ENCODE measurements at places on chromosomes 4 and X.
A peak's percentile ranks its signal among the peaks of the same experiment; 100 is the strongest.

DNA sequence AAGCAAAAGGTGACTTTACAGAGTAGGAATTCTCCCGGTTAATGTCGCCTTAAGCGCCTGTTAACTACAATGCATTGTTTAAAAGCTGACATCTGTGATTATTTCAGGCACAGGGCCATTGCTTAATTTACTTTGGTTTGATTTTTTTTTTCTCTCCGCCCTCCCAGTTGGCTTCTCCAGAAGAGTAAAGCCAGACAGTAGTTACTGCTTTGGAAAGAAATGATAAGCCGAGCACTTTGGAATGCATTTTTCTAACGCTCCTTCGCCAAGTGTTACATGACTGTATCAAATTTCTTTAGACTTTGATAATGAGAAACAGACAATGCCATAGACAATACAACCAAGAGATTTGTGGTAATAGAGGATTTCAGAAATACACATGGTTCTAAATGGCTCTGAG is 383.0 kb upstream of the TENM3 start:
- no peak for DNase-seq

GRCh38 chrX:6307156-6307555 is 78.5 kb upstream of the NLGN4X start:
- DNase-seq, result no peak

DNA sequence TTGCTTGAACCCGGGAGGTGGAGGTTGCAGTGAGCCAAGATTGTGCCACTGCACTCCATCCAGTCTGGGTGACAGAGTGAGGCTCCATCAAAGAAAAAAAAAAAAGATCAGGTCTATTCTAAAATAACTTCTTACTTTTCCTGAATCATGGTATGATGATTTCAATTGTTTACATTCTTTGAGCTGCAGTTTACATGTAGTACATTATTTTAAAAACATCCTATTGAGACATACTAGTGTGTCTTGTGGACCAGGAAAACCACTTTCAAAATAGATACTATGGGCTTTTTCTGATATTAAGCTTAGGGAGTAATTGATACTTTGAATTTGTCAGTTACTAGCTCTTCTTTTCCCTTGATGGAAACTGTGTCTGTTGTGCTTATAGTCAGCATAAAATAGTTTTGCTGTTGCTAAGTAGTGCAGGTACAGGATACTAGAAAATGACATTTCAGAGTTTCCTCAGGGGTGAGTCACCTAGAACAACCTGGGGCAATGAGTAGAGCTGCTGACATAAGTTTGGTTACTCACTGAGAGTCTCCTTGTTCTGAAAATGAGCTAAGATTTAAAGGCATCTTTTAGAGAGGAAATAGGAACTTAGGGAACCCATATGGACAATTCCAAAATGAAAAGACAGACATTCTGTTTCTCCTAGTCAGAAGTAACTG is 53.2 kb upstream of the C4orf54 start:
- no peak for DNase-seq

- DNase-seq, result no peak
These were observed 48.4 kb downstream of the RWDD4 start for GRCh38 chr4:183610613-183611012.

GRCh38 chr4:70908993-70909556 is 6.9 kb downstream of the MOB1B start:
- no peak for DNase-seq

- no peak for DNase-seq
These were observed 97.8 kb upstream of the GPC4 start for GRCh38 chrX:133513123-133513522.

DNA sequence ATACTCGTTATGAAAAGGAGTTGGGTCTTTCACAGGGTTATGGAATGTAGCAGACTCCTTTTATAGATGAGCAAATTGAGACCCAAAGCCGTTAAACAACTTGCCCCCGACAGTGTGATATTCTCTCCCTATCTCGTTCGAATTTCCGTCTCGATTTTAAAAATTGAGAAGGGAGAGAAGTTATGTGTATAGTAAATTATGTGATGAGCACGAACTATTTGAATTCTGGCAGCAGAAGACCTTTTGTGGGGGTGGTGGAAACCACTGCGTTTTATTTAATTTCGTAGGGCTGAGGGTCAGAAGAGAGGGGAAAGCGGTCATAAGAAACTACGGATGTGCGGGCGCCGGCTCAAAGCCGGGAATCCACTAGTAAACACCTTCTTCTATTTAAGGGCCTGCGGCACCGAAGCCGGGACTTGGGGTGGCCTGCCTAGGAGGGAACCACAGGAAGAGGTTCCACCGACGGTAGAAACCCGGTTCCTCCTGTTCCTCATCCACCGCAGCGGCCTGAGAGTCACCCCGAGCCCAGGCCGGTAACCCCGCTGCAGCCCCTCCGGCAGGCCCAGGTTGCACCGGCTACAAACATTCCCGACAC is 1.5 kb upstream of the DDX3X start:
- DNase-seq, result peak; percentile 74

- peak; percentile 2 for DNase-seq
These were observed at the start of gene PPARGC1A for GRCh38 chr4:23889814-23890341. Gene PPARGC1A (minus strand): TSS chr4:23890047. CDS start chr4:23889957, 90 bp downstream.

DNA sequence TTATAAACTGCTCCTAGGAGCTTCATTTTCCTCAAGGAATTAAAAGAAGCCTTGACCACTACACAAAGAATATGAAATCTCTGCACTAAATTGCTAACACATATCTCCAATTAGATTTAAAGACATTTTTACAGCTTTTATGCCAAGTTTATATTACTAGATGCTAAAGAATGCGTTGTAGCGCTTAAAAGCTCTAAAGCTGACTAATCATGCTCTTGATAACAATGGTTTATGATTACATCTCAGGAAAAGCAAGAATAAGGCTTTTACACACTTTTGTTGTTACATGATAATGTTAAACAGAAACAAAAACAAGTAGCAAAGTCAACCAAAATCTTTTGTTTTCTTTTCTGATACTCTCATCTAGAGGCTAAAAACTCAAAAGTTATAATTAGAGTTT is 44.7 kb downstream of the SLC10A7 start:
- peak; percentile 14 for DNase-seq

DNA sequence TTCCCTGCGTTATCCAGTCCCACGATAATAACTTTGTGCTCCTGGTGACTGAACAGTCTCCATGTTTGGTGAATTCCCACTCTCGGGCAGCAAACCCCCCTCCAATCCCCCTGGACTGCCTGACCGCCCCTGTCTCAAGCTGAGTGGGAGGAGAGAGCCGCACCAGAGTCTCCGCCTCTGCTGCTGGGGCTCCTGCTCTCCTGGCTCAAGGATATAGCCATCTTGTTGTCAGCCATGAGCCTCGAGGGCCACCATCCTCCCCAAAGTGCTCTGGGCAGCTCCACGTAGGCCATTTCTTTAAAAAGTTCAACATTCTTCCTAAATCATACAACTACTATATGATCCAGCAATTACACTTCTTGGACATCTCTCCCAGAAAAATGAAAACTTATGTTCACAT is 49.3 kb upstream of the PGRMC1 start:
- DNase-seq, result no peak

- peak; percentile 31 for DNase-seq
These were observed 53.1 kb downstream of the TIGD2 start for GRCh38 chr4:89164400-89164799.

DNA sequence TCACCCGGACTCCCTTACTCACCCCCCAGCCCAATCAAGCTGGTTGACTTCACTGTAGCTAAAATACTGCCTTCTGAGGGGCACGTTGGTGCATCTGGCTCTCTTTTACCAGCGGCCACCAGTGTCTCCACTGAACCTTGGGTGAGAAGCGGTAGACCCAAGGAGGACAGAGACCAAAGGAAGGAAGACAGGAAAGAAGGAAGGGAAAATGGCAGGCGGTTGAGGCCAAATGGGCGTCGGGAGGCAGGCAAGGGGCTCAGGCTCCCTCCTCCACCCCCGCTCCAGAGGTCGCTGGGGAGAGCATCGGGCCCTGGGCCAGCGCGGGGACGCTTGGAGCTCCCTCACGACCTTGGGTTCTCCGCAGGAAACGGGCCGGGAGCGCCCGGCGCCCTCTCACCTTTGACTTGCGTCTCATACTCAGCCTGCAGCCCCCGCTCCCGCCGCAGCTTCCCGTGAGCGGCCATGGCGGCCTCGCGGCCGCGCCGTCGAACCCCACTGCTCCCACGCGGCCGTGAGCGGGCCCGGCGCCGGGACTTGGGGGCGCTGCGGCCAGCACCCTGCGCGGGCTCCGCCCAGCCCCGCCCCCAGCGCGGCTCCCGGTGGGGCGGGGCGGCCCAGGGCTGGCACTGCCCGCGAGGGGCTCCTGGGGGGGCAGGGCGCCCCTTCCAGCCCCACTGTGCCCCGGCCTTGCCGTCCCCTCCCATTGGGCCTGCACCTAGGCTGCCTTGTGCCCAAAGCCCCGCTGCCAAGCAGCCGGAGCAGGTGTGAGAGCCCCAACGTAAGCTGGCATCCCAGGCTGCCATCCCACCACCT is at the start of gene ARHGAP4:
Gene ARHGAP4 (minus strand): TSS at position 526 of the 813 bp plus-strand sequence. CDS start 62 bp downstream, at position 464.
- DNase-seq, result no peak

DNA sequence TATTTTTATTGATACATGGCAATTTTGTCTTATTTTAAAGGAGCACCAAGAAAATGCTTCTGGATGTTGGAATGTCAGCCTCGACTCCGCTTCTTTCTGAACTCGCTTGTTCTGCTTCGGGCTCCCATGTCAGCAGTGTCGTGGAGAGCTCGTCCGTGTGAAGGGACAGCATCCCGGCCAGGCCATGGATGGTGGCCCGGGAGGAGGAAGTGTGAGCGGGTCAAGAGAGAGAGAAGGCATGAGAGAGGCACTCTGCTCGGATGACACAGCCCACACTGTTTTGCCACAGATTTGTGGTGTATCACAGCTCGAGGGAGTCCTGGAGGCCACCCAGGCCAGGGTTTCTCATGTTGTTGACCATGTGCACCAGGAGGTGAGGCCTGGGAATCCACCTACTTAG is 107.0 kb downstream of the TRAPPC11 start:
- no peak for DNase-seq

GRCh38 chr4:184343502-184344177 is 126.0 kb upstream of the ENPP6 start:
- peak; percentile 76 for DNase-seq

- DNase-seq, result no peak
These were observed 27.1 kb downstream of the NALF2 start for GRCh38 chrX:69531031-69531755.

- DNase-seq, result no peak
These were observed 32.7 kb upstream of the PROM1 start for GRCh38 chr4:16116493-16116990.

GRCh38 chr4:8774071-8774470 is 97.6 kb downstream of the HMX1 start:
- DNase-seq, result no peak

GRCh38 chrX:132022198-132022966 is 720 bp upstream of the STK26 start:
- DNase-seq, result no peak

DNA sequence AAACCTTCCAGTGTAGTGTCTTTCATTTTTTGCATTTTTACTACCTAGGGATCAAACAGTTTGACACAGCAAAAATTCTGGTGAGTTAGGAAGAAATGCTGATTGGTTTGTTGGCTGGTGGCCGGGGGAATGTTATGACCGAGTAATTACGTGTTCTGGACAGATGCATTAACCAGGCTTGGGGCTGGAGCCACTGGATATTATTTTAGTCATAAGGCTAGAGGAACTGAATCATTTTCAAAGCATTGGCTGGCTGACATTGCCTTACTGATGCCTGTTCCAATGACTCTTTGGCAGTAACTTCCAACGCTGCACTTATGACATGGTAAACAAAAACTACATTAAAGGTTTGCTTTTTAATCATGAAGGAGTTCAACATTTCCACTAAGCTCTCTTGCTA is 84.6 kb downstream of the FBXO8 start:
- peak; percentile 38 for DNase-seq

DNA sequence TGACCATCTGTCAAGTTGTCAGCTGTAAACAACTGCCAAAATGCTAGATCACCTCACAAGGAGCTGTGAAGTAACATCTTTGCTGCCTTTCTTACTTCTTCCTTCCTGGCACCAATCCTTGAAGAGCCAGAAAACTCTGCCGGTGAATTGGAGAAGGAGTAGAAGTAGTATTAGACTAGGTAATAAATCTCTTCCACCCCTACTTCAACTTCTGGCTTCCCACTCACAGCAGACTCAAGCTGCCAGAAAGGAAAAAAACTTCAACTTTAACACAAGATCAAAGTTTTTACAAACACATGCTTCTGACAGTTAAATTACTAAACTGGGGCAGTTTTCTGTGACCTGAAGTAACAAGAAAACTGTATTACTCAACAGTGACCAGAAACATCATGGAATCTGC is 164.7 kb upstream of the SLC7A11 start:
- DNase-seq, result no peak

DNA sequence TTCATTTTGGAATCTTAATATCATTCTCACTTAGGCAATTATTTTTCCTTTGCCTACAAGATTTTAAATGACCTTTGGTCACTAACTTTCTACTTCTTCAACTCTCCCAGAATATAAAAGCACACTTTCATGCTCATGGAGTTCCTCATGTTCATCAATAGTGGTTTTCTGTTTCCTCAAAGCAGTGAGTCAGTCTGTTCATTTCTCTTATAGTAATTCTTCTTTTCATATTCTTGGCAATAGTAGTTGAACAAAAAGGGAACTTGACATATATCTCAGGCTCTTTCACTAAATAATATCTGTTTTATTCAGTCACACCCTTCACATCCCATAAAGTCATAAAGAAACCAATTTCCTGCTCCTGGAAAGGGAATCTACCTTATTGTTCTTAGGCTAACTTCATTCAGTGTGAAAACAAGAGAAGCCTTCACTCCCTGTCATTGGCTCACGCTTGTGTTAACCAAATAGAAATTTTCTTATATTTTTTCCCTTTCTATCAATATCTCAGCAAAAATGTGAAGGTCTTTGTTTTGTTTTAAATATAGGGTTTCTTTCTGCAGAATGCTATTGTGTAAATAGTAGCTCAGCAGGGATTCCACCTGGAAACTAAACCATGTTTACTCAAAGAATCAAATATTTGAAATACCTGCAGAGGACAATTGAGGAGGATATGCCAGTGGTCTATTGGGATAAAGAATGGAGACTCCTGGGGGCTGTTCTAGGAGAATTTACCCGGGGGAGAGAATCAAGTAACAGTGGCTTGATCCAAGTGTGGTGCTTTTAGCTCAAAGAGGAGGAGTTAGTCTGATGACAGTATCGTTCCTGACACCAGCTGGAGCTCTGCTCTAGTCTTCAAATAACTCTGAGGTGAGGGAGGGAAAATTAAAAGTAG is 13.4 kb upstream of the TNIP3 start:
- DNase-seq, result no peak

DNA sequence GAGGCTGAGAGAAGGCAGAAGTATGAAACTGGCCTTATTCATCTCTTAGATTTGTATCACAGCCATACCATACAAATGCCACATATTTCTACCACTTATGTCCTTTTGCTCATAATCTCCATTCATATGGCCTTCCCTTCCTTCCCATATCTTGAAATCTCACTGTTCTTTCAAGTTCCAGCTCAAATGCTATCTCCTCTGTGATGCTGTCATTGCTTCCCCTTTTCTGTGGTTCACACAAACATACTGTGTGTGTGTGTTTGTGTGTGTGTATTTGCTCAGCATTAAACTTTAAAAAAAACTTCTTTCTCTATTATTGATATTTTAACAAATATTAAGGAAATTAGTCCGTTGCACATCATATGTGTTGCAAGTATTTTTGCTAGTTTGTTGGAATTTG is 26.7 kb downstream of the PHKA1 start:
- no peak for DNase-seq

All from lung microvascular endothelial cell (primary cell).